ENCODE measurements at places on chromosomes 1 and 21.
A peak's percentile ranks its signal among the peaks of the same experiment; 100 is the strongest.

DNA sequence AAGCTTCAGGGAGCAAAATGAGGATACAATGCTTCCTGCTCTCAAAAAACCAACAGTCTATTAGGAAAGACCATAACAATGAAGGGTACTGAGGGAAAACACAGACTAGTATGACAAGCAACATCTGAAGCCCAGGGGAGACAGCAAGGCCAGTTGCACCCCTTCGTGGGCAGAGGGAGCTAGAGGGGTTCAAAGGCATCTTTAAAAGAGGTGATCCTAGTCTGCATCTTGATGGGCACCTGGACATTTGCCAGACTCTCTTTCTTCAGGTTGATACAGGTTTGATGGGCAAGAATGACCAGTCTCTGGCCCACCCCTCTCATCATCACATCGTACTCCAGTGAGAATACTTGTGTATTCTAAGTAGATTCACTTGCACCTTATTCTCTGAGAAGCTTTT, 177.7 kb downstream of the VAV3 start:
- no peak for DNase-seq

DNA sequence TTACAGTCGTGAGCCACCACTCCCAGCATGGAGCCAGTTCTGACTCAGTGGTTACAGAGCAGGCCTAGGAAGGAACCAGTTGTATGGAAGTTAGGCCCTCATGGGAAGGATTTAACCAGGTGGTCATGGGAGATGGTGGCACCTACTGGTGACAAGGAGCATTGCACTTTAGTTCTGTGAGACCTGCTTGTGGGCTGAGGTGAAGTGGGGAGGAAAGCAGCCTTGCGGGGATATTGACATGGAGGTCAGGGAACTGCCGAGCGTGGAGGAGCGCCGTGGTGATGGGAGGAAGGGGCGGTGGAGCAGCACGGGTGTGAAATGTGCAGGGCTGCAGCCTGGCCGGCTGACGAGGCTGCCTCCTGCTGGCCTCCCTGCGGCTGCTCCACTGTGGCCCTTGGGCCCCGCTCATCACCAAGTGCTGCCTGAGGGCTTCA, 100.4 kb downstream of the GALNT2 start:
- DNase-seq: no peak

DNA sequence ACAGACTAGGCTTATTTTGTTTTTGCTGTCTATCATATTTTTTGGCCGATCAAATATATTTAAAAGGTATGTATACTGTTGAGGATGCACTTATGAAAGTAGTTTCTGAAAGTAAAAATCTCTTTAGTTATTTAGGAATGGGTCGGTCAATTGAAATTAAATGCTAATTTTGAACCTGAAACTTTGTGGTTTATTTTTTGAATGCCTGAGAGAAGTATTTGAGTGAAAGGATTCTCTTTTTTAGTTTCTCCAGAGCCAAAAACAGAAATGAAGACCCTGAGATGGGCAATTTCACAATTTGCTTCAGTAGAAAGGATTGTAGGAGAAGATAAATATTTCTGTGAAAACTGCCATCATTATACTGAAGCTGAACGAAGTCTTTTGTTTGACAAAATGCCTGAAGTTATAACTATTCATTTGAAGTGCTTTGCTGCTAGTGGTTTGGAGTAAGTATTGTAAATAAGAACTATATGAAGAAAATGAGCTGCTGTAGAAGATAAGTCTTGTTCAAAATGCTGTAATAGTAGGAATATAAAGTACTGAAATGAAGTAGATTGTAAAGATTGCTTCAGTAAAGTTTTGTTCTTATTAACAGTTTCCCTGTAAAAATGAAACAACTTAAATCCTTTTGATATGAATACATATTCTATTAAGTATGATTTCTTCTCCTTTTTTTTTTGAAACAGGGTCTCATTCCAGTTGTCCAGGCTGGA, 11.5 kb downstream of the USP1 start:
- no peak for DNase-seq

DNA sequence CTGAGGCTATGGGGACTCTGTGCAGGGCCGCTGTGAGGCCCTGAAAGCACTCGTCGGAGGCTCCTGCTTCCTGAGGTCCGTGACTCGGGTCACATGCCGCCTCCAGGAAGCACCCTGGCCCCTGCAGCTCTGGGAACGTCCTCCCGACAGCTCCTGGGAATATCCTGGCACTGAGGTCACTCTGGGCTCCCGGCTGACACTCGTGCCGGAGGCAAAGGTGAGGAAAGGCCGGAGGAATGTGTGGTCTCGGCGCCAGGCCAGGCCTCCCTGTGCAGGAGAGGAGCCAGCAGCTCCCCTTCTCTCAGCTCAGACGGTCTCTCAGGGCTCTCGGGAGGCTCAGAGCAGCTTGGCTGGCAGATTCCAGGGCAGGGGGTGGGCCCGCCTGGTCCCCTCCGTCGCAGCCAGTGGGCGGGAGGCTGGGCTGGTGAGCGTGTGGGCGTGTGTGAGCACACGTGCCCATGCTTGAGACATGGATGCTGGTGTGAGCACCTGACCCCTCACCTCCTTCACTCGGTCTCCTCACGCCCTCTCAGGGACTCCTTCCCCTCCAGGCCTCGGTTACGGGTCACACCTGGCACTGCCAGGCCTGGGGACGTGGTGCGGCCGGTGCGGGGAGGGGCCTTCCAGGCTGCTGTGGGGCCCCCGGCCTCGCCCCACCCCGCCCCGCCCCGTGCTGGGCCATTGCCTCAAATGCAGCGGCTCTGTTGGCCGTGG, 5.5 kb upstream of the RNF223 start:
- peak; percentile 70 for DNase-seq

GRCh38 chr1:101295209-101295608, 58.4 kb downstream of the S1PR1 start:
- DNase-seq: no peak

- no peak for DNase-seq
These were observed 62.2 kb downstream of the CAPZB start for GRCh38 chr1:19423130-19423529.

GRCh38 chr1:4309676-4310320, 344.6 kb upstream of the AJAP1 start:
- no peak for DNase-seq

DNA sequence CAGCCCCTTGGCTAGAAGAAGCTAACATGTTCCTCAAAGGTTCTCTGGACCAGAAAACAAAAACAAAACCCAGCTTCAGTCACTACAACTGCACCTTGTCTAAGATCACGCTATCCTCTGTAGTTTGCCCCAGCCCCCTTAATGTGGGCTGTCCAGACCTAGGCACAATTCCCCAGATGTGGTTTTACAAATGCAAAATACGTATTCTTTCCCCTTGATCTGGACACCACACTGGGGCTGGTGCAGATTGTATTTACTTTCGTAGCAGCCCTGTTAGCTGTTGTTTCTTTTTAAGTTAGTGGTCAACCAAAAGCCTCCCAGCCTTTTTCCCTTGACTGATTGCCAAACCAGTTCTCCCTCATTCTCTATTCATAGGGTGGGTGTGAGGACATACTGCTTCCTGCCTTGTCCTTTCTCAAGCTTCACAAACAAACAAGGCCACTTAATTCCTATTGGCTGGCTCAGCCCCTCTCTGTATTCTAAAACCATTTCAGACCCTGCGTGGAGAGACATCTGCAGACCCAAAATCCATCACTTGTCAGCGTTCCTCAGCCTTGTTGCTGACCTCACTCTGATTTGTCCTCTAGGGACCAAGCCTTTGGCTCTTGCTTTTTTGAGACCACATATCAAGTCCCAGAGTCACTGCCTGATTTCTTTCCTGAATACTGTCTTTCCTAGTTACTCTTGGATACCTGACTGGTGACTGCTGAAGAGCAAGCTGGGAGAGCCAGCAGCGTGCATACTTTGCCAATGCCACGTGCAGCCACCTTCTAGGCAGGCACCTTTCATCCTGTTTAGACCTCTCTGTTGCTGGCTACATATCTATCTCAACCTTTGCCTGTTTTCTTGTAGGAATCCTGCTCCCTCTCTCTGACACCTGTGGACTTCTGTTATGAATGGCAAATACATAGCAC, 96.4 kb upstream of the RAB3GAP2 start:
- DNase-seq: no peak

DNA sequence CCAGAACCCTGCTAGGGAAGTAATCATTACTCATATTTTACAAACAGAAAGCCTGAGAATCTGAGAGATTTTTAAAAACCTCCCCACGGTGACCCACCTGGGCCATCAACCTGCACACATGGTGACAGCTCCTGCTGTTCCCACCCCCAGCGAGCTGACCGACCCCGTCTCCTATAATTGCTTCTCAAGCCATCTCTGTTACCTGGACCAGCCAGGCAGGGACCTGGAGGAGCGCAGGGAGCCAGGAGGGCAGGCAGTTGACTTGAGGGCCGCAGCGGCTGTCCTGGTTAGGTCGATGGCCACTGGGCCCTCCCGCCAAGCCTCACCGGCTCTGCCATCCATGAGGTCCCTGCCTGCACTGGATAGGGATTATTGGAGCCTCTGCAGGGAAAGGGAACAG, 7.7 kb downstream of the TFF2 start:
- DNase-seq: no peak

- DNase-seq: peak; percentile 83
These were observed 16.3 kb upstream of the PLCH2 start for GRCh38 chr1:2459757-2460156.

DNA sequence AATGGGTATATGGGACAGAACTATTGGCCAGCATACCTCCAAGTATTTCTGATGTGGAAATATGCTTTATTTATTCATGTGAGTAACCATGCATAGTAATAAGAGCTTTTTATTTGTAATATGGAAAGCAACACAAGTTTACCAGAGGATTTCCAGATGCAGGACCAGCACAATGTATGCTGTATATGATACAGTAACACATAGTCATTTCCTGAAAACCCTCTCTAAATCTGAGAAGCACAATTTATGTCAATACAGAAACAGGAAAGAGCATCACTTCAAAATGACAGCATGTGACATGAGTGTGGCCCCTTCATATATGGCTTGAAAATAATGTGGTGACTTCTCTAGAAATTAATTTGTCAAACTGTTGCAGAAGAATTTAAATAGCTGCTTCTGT, 1134.7 kb upstream of the ADGRL2 start:
- no peak for DNase-seq

DNA sequence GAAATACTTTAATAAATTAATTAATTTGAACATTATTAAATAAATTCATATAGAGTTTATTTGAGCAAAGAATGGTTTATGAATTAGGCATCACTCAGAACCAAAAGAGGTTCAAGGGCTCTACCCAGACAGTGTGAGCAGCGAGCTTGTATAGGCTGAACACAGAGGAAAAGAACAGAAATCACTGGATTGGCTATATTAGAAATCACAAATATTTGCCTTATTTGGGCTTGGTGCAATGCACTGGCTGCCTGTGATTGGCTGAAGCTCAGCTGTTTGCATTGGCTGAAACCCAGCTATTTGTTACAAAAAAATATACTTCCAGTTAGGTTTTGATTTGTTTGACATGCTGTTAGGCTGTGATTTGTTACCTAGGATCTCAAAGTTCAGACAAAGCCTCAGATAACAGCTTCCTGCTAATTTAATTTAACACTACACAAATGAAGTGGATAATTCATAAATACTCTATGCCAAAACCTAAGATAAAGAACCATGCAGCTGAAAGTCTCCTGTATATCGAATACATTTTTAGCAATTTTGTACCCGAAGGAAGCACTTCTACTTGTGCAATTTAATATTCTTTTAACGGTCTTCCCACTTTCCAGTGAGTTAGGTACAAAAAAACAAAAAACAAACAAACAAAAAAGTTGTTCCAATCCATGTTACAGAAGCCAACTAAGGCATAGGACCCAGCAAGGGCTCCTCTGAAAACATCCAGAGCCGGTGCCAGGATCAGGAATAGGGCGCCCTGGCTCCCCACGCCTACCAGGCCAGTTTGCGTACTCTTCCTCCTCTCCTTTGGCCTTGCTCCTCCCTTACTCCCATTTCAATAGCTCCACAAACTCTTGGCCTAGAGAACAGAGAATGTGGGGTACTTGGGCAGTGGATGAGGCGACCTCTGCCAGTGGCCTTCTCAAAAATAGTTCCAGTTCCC, 179.1 kb downstream of the DUSP10 start:
- DNase-seq: no peak

DNA sequence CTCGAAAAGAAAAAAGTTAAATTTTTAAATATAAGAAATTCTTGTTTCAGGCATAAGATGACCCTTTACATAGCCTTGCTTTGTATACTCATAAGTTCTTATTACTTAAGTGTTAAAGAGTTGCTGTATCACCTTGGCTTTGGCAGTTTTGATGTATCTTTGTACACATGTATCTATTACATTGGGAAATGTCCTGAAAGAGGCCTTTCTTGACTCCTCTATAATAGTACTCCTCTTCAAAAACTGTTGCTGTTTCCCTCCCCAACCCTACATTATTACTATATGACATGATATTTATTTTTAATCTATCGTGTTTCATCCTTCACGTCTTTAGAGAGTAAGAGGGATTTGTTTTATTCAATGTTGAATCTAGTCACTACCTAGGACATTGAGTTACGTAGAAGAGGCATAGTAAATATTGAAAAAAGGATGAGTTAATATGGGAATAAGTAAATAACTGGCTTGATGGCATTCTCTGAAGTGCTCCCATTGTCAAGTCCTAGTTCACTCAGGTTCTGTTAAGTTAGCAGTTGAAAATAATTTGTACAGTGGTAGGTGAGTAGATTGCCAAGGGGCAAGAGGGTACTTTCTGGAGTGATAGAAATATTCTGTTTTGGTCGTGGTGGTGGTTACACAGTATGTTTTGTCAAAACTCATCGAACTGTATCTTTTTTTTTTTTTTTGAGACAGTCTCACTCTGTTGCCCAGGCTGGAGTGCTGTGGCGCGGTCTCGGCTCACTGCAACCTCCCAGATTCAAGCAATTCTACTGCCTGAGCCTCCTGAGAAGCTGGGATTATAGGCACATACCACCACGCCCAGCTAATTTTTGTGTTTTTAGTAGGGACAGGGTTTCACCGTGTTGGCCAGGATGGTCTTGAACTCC, 8.2 kb downstream of the THRAP3 start:
- no peak for DNase-seq

DNA sequence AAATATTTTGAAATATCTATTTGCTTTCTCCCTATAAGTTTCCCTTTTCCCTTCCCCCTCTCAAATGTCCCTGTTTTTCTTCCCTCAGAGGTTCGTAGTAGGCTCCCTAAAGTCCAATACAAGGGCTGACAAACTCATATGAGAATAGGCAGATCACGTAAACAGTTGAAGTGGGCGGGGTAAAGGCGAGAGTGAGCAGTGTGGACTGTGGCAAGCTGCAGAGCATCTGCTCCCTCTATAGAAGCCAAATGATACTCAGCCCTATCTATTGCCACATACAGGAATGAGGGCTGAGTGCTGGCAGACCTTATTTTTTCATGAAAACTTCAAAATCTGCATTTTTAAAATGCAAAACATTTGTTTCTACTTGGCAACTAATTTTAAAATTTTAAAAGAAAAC, 26.3 kb downstream of the PRDX6 start:
- DNase-seq: no peak

GRCh38 chr1:169949139-169949538, 55.4 kb upstream of the SCYL3 start:
- DNase-seq: no peak

DNA sequence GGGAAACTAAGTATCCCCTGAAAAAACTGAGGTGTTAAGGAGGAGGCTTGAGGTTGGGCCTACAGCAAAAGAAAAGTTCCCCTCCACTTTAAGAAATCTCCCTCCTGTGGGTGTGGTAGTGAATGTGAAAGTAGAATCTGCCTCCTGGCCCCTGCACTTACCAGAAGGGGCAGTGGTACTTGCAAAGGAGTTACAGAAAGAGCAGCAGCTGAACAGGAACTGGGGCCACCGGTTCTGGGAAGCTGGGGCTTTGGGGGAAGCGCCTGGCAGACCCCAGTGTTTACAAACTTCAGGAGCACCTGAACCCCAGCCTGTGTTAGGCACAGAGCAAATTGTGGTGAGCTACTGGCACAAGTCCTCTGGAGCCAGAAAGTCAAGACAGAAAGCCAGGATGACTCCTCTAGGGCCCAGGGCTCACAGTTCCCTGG, 250.2 kb upstream of the FGGY start:
- no peak for DNase-seq

Measured in frontal cortex (tissue), 4 donors.